Left forelimb (tissue), 1 donor: ENCODE measurements at places on chromosomes 16 and 17.

DNA sequence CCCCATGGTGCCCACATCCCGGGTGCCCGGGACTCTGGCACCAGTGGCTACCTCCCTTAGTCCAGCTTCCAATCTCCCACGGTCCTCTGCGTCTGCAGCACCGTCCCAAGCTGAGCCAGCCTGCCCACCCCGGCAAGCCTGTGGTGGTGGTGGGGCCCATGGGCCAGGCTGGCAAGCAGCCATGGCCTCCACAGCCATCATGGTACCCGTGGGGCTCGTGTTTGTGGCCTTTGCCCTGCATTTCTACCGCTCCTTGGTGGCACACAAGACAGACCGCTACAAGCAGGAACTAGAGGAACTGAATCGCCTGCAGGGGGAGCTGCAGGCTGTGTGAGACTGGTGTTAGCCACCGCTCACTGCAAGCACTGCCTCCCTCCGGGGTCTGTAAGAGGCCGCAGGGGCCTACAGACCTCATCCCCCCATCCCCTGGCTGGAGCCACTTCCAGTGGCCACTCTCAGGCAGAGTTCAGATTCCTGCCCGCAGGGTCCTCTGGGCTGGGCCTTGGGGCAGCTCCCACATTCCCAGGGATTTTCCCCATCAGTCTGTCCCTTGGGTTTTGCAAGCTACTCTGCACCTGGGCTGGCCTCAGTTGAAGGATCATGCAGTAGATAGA, 3.9 kb upstream of the SETD1A start:
- DNase-seq: no peak

DNA sequence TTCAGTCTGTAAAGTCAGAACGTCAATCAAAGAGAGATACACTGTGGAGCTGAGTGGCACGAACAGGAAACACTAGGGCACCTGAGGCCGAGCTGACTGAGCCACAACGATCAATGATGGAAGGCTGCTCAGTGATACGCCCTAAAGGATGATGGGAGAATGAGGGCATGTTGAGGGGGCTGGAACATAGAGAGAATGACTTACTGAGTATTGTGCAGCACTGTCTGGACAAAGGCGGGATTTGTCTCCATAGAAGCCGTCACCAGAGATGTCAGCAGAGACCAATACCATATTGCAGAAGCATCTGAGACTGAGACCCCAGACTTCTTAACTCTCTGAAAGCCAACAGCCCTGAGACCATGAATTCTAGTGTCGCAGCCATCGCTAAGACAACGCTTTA, 33.4 kb downstream of the ZZEF1 start:
- no peak for DNase-seq

DNA sequence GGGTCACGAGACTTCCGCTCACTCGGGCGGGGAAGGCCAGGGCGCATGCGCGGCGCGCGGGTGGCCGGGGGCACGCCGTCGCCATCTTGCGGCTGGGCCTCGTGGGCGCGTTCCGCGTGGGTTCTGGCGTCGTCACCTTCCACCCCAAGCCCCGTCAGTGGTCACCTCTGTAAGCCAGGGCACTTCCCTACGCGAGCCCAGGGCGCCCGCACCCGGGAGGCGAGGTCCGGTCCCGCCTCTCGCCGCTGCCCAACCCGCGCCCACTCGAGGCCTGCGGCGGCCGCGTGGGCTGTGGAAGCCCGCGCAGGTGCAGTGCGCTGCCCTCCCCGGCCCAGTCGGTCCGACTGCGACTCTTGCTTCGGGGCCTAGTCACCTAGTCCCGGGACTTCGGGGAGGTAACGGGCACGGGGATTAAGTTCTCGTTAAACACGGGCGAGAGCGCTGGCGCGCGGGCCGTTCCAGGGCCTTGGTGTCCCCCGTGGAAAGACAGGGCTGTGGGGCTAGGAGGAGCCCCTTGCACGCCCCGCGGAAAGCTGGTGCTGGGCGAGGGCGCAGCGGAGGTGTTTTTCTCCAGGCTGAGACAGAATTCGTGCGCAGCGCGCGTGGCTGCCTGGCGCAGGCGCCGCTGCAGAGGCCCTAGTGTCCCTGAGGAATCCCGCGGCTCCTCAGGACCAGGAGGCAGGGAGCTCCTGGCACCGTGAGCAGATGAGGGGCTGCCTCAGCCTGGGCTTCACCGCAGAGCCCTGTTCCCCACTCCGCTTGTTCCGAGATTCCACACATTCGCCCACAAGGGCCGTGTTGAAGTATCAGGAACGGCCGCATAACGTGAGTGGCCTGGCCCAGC, 472 bp upstream of the ARHGDIA start:
- peak; percentile 94 for DNase-seq

DNA sequence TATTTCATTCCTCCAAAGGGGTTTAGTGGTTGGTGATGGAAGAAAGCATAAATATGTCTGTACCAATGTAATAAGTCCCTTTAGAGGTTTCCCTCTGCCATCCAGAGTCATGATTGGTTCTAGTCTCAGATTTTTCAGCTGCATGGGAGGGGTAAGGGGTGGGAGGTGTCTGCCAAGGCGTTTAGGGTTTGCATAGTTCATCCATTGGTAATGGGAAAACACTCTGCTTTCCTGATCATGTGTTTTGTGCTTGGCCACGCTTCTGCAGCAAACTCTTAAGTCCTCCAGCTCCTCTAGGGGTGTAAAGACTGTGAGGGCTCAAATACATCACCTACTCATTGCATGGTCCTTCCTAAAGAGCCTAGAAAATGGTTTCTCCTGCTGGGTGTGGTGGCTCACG, 29.8 kb downstream of the LIG3 start:
- no peak for DNase-seq

DNA sequence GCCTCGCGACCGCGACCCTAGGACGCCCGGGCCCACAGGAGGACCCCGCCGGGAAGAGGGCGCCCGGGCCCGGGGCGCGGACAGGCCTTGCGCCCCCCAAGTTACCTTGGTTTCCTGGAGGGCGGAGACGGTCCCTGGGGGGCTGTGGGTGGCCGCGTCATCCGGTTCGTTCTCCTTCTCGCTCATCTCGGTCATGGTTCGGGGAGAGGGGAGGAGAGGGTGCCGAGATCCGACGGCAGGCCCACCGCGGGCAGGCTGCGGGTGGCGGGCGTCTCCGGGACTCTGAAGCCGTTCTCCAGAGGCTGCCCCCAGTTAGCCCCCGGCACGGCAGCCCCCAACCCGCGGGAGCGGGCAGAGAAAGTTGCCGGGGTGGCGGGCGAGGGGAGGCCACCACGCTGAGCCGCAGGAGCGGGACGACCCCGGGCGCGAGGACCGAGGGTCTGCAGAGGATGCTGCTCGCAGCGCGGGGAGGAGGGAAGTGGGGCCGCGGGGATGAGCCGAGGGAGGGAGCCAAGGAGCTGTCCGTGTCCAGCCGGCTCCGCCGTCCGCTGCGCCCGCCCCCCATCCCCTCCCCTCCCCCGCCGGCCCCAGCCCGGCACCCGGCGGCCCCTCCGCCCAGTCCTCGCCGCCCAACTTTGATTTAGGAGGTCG, at the start of gene STAC2:
STAC2 (minus strand) TSS at position 638 of the 651 bp plus-strand sequence; CDS start at position 195, 443 bp downstream.
- no peak for DNase-seq

DNA sequence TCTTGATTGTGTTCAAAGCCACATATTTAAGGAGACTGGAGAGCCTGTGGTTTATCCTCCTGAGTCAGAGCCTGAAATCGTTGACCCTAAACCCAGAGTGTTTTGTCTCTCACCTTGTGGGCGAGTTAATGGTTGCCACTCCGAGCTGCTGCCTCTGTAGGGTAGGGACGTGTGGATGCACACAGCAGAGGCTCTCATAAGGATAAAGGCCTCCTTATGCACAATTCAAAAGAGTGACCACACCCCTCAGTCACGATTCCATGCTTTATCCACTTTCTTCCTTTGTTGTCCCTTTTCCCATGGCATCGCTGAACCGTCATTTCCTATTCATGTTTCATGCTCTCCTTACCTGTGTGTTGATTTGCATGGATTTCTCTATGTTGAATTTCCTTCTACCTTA, 805.0 kb upstream of the RBFOX1 start:
- DNase-seq: no peak

DNA sequence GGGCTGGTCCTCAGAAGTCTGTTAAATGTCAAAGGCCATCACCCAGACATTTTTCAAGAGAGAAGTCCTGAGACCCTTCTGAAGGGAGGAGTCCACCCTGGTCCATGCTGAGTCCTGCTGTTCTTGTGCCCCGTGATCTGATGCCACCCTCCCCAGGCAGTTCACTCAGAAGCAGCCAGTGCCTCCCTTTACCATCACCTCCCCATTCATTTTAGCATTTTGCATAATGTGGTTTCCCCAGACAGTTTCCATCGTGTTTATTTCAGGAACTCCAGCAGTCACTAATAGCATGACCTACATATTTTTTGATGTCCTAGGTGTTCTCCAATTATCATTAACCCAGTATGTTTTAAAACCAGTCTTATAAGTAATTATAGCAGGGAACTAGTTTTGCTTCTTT, 353.0 kb upstream of the CDH5 start:
- DNase-seq: no peak

DNA sequence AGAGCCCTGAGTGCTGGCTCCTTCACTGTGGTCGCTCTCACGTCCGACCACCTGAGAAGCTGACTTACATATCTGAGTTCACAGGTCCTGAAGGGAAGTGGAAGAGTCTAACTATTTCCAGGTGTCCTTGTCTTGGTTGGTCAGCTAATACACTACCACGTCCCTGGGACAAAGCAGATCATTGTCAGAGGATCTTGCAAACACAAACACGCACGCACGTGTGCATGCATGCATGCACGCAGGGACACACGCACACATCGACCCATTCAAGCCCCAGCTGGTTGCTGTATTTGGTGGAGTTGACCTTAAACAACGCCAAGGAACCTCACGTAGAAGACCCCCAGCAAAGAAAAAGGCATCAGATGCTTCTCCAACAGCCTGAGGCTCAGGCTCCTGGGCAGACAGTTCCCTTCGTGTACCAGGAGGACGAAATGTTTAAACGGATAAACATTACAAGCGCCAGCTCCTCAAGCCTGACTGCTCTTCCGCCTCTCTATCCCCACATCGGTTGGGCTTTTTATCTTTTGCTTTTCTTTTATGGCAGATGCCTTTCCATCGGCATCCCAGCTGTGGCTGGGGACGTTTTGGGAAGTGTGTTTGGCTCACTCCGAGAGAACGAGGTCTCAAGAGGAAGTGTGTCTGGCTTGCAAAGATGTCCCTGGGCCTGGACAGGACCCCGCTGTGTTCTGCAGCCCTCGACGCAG, 95.8 kb downstream of the TBC1D16 start:
- no peak for DNase-seq

- DNase-seq: peak; percentile 85
These were observed 86.2 kb upstream of the CBX4 start for GRCh38 chr17:79925242-79925957.

DNA sequence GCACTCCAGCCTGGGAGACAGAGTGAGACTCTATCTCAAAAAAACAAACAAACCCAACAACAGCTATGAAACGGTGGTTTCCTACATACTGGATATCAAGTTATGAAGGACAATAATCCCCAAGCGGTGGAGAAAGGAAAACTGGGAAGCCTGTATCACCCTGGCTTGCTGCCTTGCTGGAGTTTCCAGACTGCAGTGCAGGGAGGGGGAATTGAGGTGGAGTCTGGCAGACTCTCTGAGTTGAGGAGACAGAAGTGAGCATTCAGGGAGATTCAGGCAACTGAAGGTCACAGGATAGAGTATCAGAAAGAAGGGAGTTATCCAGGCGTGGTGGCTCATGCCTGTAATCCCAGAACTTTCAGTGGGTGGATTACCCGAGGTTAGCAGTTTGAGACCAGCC, 11.9 kb downstream of the QRICH2 start:
- no peak for DNase-seq

- no peak for DNase-seq
These were observed 45.8 kb downstream of the LCMT1 start for GRCh38 chr16:25157271-25157875.

DNA sequence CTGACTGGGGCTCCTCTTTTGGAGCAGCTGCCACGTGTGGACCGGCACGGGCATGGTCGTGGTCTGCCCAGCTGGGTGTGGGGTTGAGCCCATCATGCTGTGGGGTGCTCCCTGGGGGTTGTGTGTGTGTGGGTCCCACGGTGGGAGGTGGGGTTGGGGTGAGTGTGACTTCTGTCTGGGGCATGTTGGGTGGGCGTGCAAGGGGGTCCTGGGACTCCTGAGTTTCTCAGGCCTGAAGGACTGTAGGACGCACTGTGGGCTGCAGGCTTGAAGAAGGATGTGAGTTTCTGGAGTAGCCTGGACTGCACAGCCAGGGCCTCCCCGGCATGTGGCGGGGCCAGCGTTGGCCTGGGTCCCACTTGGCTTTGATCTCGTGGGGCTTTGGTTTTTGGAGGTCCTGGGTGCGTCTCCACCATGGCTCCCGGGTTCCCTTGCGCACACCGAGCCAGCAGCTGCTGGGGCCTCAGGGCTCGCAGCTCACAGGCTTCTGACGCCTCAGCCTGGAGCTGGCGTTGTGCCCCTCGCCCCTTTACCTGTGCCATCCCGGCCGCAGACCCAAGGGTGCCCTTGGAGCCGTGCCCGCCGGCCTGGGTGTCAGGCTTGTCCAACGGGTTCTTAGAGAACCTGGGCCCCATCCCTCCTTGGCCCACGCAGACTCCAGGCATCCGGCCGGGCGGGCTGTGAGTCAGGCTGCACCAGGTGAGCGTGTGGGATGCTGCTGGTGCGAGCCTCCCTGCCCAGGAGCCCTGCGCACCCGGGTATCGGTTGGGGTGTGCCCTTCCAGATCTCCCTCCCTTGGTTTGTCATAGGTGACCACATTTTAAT, 34.4 kb upstream of the ZNF750 start:
- no peak for DNase-seq
